ENCODE measurements at places on chromosomes 16 and 17. TPM values are rescaled to one million over a fixed set of nuclear protein-coding genes. Genes with fewer than 3 reads are reported as not detected.

Gene ST6GALNAC2
- 0.68 TPM for total RNA-seq

Gene OXLD1
- 32.8 TPM for total RNA-seq

Gene SPN
- total RNA-seq = 122 TPM

Gene TNRC6C
- total RNA-seq = 64.4 TPM

Gene C17orf50
- total RNA-seq = not detected

Gene PMM2
- 35.8 TPM for total RNA-seq

GRCh38 chr16:74622005-74622404 is 15.1 kb upstream of the GLG1 start:
- no peak overlapping the region for H3K4me3 ChIP-seq
- no peak for DNase-seq
- H3K36me3 ChIP-seq = peaks cover 2% of the 10 kb centered on the region

- peak overlapping the region; percentile 93 for H3K27ac ChIP-seq
- H3K4me1 ChIP-seq = peaks cover 19% of the 10 kb centered on the region
- DNase-seq = no peak
Measured at GRCh38 chr16:3152027-3152276, 17.1 kb downstream of the ZNF213 start.

DNA sequence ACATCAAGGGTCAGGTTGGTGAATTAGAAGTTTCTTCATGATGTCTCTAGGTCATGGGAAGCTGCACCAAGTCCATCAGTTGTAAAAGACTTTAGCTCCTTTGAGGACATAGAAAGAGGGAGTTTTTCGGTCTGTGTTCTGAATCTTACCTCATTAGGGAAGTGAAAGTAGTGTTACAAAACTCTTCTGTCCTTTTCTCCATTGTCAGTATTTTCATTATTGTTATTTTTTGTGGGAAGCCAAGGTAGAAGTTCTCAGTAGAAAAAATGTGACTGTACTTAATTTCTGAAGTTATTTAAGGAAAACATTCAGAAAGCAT is 24.2 kb downstream of the MAP3K3 start:
- H3K27me3 ChIP-seq = no peaks in the 10 kb centered on the region
- DNase-seq = no peak
- H3K4me3 ChIP-seq = no peak overlapping the region
- peaks cover 6% of the 10 kb centered on the region for H3K36me3 ChIP-seq

- no peak for DNase-seq
- no peaks in the 10 kb centered on the region for H3K4me1 ChIP-seq
- no peaks in the 10 kb centered on the region for H3K36me3 ChIP-seq
- no peak overlapping the region for H3K27ac ChIP-seq
Measured at GRCh38 chr17:10513299-10514067, 4.9 kb downstream of the MYH1 start.

DNA sequence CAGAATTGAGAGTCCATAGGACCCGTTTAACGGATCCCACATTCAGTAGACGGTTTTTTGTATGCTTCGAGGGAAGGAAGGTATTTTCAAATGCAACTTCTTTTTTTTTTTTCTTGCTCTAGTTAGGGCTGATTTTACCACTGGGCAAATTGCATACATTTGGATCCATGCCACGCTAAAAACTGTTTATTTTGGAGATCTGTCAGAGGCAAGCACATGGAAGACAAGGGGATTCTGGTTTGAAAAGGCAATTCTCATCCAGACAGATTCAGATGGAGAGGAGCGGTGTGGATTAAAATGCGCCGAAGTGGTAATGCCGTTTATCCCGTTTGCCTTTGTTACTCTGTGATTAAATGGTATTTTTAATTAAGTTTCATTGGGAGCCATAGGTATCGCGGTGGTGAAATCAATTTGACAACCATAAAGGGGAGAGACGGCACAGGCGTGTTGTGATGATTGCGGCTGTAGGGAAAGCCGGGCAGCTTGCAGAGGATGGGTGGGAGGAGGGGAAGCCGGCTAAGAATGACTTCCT is 170.4 kb downstream of the IRX3 start:
- DNase-seq = no peak
- no peak overlapping the region for H3K27ac ChIP-seq
- no peak overlapping the region for H3K4me3 ChIP-seq
- H3K27me3 ChIP-seq = no peaks in the 10 kb centered on the region
- peaks cover 14% of the 10 kb centered on the region for H3K36me3 ChIP-seq

- no peaks in the 10 kb centered on the region for H3K36me3 ChIP-seq
- H3K4me1 ChIP-seq = no peaks in the 10 kb centered on the region
- no peak for DNase-seq
- no peak overlapping the region for H3K4me3 ChIP-seq
- no peak overlapping the region for H3K27ac ChIP-seq
- no peaks in the 10 kb centered on the region for H3K27me3 ChIP-seq
Measured at GRCh38 chr17:27158382-27158781, 135.5 kb upstream of the WSB1 start.

- H3K36me3 ChIP-seq = peaks cover under 1% of the 10 kb centered on the region
- H3K4me3 ChIP-seq = no peak overlapping the region
Measured at GRCh38 chr17:76417499-76418143, 33.2 kb downstream of the SPHK1 start.

Measured in T-helper 17 cell (primary cell).